Stomach (tissue), 19 donors: ENCODE measurements at places on chromosomes 4 and X. TPM values are rescaled to one million over a fixed set of nuclear protein-coding genes. Genes with fewer than 3 reads are reported as not detected.

The NEXMIF gene
- 0.31 TPM for polyA plus RNA-seq

The SNCA gene
- 4.9 TPM for polyA plus RNA-seq

GRCh38 chr4:7375427-7375826 is 59.3 kb downstream of the PSAPL1 start:
- peaks cover 7% of the 10 kb centered on the region for H3K27me3 ChIP-seq
- no peak overlapping the region for H3K4me3 ChIP-seq
- H3K27ac ChIP-seq: no peak overlapping the region
- H3K36me3 ChIP-seq: no peaks in the 10 kb centered on the region

DNA sequence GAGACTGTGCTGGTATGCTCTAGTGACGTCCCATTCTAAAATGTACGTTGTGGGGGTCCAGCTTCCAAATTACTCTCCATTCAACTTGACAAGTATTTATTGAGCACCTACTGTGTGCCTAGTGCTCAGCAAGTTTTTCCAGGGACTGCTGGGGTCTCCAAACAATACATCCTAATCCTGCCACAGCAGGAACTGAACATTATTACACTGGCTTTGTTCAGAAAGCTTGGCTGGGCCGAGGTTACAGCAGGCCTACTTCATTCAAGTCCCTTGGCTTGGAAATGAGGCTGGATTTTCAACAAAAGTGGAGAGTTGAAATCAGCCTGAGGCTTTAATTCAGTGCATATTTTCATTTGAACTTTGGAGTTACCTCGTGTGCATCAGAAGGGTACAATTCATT is 78.0 kb downstream of the GUCY2F start:
- no peak overlapping the region for H3K4me3 ChIP-seq
- no peak for DNase-seq
- no peaks in the 10 kb centered on the region for H3K27me3 ChIP-seq
- no peaks in the 10 kb centered on the region for H3K4me1 ChIP-seq
- no peaks in the 10 kb centered on the region for H3K36me3 ChIP-seq

GRCh38 chr4:2249526-2250356 is 7.8 kb upstream of the HAUS3 start:
- H3K27me3 ChIP-seq: no peaks in the 10 kb centered on the region
- no peak overlapping the region for H3K4me3 ChIP-seq
- peaks cover 18% of the 10 kb centered on the region for H3K4me1 ChIP-seq
- peak; percentile 16 for DNase-seq
